ENCODE measurements at places on chromosomes 12 and 14. TPM values are rescaled to one million over a fixed set of nuclear protein-coding genes. Genes with fewer than 3 reads are reported as not detected.

KRT2 gene
- polyA plus RNA-seq = not detected

GRCh38 chr14:90087433-90087832 lies 25.6 kb downstream of the KCNK13 start:
- DNase-seq = peak; percentile 17

SLC17A8 gene
- polyA plus RNA-seq = 0.06 TPM

DNA sequence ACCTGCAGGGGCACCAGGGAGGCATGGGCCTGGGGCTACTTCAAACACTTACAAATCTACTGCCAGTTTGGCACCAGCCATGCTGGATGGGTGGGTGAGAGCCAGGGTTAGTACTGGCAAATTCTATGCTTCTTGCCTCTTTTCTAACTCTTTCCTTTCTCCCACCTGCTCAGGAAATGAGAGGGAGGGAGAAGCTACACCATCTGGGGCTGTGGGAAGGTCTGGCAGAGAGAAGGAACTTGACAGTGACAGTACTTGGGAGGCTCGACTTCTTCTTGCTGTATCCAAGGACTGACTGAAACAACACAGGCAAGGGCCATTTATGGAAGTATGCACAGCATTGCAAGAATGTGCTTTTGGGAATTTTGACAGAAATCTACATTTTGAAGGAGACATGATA lies 149.6 kb upstream of the DYRK2 start:
- DNase-seq = no peak

GRCh38 chr12:31822761-31823160 lies 93.9 kb upstream of the AMN1 start:
- DNase-seq = no peak

DNA sequence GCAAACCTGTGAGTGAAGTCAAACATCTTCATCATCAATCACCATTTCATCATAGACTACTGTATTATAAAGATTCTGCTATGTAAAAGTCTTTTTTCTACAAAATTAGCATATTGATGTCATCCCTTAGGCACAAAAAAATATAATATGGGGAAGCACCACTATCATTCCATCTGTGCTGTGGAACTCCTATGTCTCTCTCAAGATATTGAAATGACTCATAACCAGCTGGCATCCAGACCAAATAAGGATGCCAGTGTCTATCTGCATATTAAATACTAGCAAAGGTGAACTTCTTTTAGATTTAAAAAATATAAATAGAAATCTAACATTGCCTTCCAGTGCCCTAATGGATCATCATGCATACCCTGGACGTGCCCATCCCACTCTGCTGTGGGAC lies 17.9 kb upstream of the DCAF5 start:
- DNase-seq = no peak

RND1 gene
- polyA plus RNA-seq = 0.38 TPM

DNA sequence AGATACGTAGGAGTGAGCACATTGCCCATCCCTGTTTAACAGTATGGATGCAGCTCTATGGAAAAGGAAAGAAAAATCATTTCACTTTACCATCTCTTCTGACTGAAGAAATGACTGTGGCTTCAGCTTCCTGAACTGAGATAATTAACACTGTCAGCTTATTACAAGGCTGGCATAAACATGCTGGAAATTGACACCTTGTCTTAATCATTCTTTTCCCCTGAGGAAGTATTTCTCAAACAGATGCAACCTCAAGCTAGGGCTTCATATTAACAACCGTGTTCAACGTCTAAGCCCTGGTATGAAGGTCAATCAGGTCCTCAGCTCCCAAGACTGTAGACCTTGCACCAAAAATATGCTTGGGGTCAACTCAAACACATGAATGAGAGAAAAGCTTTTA lies 25.0 kb downstream of the RERG start:
- DNase-seq = no peak

- no peak for DNase-seq
Observed at GRCh38 chr12:789852-790563, 37.6 kb downstream of the WNK1 start.

GLIPR1L2 gene
- 1.8 TPM for polyA plus RNA-seq

- no peak for DNase-seq
Observed at GRCh38 chr14:90626550-90626949, 189.7 kb downstream of the TTC7B start.

DNA sequence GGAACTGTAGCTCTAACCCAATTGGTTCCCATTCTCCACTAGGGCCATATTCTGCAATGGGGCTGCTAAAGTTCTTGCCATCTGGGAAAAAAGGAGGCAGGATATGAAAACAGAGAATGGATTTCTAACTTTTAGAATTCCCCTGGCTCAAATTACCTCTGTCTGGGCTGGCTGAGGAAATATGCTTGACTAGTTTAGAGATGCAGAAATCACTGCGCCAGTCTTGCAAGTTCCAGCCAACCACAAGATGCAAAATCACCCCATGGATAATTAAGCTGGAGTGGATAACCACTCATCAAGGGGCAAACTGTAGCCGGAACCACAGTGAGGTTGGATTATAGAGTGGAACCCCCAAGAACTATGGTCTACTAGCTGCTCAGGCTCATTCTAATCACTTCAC lies 126.3 kb downstream of the RALGAPA1 start:
- no peak for DNase-seq

- DNase-seq = no peak
Observed at GRCh38 chr12:49539406-49540228, 787 bp downstream of the KCNH3 start.

- no peak for DNase-seq
Observed at GRCh38 chr12:115857923-115858322, 419.6 kb downstream of the MED13L start.

DNA sequence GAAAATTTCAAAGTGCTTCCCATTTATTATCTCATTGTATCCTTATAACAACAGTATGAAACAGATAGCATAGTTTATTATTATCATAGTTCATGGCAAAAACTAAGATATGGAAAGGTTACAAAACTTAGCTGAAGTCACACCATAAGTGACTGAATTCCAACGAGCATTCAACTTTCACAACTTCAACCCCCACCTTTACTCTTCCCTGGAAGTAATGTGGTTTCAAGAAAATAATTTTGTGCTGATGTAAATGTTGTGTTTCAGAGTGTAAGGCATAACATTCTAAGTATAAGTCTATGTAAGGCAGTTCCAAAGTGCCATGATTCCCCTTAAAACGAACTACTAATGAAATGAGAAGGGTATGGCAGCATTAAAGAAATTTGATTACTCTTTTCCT lies 454.5 kb downstream of the BCAT1 start:
- DNase-seq = no peak

DNA sequence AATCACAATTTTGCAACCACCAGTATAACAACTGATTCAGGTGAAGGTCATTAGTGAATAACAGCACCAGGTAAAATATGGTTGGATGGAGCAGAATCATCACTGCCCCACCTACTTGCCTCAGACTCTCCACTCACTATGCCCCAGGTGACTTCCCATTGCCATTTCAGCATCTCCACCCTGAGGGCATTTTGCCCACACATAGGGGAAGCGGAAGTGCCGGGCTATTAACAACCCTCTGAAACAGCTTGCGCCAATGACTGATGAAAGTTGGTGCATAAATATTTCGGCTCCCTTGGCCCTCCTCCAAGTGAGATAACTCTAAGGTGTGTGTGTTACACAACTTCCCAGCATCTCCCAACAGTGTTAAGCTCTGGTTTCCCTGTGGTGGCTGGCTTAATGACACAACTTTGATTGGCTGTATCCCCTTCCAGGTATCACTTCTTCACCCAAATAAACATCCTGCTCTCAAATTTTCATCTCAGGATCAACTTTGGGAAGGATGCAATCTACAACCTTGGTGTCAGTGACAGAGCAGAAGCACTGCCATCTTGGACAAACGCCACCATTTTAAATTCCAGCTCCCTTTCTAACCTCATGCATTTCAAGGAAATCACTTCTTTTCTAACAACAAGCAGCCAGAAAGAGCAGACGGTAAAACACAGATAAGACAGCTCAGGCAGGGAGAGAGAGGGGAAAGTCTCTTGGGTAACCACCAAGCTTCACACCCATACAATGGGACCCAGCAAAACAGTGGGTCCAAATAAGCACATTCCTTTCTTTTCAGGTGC lies 73.6 kb upstream of the PPP2R5C start:
- no peak for DNase-seq

DNA sequence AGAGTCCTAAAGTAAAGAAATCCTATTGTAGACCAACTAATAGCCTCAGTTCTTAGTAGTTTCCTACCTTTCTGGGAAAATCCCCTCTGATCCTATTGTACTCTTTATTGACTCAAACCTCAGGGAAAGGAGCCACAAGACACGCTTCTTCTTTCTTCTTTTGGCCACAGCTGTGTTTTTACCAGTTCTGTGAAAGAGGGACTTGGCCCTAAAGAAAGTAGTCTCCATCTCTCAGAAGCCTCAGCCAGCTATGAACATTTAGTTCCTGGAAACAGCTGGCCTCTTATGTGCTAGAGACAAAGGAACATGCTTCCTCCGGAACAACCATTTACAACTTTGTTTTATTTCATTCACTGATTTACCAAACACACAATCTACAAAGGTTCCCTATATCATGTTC lies 66.1 kb upstream of the ARID2 start:
- no peak for DNase-seq

DNA sequence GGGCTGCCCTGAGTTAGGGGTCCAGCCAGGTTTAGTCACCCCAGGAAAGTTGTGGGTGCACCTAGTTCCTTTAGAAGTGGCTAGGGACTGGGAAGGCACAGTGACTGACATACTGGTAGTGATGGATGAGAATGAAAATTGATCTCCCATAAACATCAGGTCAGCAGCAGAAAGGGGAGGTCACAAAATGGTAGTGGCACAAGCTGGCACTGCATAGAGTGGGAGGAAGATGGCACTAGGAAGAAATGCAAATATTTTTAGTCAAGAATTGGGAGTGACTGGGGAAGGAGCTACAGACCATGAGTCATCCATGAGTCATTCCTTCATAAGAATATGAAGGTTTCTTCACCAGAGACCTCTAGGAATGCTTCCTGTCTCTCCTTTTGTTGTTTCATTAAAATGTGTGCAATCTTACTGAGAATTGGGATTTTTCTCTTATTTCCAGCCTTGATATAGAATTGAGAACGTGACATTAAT lies 198.3 kb upstream of the AMIGO2 start:
- no peak for DNase-seq

GRCh38 chr14:46490238-46490685 lies 161.3 kb downstream of the RPL10L start:
- DNase-seq = no peak

DNA sequence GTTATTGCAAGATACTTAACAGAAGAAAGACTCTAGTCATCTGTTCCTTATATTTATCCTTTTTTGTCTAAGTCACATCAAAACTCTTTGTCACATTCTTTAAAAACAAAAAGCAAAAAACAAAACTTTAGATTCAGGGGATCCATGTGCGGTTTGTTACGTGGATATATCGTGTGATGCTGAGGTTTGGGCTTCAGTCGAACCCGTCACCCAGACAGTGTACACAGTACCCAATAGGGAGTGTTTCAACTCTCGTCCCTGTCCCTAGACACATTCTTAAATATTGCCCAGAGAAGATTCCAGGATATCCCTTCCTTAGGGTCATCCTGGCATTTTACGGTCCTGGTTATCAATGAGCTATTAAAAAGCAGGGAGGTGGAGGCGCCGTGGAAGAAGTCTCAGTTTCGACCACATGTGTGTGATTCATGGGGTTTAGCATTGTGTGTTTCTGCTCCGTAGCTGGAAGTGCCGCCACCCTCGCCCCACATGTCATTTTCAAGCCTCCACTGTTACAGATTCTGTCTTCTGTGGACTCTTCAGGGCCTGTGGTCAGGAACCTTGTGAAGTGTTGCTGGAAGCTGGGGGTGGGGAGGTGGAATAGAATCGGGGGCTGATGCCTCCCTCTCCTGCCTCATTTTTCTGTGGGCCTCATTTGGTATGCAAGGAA lies 19.9 kb downstream of the CCND2 start:
- no peak for DNase-seq

TTC9 gene
- polyA plus RNA-seq = 10.9 TPM

SDSL gene
- polyA plus RNA-seq = 1.3 TPM

LAG3 gene
- 0.70 TPM for polyA plus RNA-seq

GRCh38 chr12:24012528-24012927 lies 63.1 kb upstream of the SOX5 start:
- DNase-seq = no peak

DNA sequence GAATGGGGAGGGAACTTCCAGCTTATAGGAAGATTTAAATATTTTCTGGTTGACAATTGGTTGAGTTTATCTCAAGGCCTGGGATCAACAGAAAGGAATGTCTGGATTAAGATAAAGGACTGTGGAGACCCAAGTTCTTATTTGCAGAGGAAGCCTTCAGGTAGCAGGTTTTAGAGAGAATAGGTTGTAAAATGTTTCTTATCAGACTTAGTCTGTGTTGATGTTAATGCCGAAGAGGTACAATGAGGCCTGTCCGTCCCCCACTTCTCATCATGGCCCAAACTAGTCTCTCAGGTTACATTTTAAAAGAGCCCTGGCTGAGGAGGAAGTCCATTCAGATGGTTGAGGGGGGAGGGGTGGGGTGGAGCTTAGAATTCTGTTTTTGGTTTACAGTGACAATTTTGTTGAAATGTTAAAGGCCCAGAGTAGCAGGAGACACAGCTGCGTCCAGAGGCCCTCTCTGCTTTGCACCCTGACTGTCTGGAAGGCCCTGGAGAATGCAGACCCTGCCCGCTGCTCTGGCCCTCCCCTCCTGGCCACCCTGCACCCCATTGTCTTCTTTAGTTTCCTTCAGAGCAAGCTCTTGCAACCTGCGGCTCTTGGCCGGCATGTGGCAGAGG lies 672.5 kb upstream of the TMEM132C start:
- DNase-seq = no peak

SLC2A14 gene
- 0.47 TPM for polyA plus RNA-seq

GRCh38 chr12:120231316-120232011 lies 30.6 kb upstream of the RPLP0 start:
- DNase-seq = no peak

- no peak for DNase-seq
Observed at GRCh38 chr14:27392153-27392552, 794.3 kb upstream of the NOVA1 start.

FAM161B gene
- polyA plus RNA-seq = 7.4 TPM

Measured in forelimb muscle (tissue), 1 donor.